SK-MEL-5 (cell line): ENCODE measurements at places on chromosomes 6 and 20.

DNA sequence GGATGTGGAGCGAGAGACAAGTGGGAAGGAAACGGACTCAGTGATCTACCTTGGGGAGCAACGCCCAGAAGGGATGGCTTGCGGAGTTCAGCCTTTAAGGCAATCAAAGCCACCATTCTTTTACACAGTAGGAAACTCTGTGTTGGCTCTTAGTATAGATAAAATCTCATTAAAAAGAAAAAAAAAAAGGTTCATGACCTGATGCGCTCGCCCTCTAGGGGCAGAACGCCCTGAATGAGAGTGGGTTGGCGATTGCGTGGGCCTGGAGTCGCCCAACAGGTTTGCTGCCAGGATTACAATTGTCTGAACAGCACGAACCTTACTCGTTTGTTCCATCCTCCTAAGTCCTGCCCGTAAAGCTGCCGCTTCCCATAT, 1.2 kb downstream of the TPD52L1 start:
- peak; percentile 35 for DNase-seq

DNA sequence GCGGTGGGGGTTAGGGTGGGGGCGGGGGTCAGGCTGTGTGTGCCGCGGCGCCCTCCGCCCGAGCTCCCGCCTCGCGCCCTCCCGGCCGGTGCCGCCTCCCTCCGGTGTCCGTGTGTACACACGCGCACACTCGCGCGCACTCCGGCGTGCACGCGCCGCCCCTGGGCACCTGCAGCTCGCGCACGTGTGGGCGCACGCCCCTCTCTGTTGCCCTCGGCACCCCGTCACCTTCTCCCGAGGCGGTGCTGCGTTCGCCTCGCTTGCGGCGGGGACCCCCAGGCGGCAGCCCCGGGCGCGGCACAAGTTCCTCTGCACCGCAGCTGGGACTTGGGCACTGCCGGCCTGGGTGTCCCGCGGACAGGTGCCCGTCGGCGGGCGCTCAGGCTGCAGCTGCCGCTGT, 525 bp downstream of the MACROD2 start:
- peak; percentile 18 for DNase-seq

GRCh38 chr20:43459022-43459942, 1.6 kb downstream of the SRSF6 start:
- peak; percentile 26 for DNase-seq

DNA sequence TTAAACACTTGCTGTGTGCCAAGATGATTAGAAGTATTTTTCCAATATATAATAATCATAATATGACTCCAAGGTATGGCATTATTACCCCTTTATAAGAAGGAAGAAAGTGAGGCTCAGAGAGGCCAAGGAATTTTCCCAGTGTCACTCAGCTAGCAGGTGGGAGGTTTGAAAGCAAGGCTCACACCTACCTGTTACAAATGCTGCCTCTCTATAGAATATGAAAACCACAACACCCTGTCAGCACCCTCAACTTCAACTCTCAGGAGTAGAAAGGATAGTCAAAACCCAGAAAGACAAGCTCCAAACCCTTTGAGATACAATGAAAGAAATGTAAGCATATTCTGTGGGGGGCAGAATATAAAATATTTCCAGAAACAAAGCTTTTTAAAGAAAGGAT, 76.7 kb downstream of the LAMP5 start:
- DNase-seq: no peak

DNA sequence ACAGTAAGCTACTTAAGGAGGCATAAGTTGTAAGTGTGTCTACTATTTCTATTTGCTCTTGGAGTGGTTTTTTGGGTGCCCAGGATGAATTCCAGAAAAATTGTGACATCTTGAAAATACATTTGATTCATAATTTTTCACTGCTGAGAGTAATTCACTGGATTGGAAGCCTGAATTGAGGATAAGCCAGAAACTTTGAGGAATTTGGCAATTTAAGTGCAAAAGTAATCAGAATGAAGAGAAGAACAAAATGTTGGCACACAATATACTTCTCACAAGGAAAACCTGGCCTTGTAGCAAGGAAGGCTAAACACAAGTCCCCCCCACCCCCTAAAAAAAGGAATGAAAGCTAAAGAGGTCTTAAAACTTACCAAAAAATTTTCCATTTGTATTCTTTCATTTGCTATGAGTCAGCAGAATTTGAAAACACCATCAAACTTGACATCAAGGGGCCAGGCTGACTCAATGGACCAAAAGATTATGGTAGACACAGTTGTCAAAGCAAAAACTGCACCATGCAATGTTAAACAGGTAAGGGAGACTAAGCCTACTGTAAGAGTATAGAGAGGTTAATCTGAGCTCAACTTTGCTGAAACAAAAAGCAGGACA, 840.0 kb downstream of the FRK start:
- DNase-seq: no peak
